ENCODE measurements at places on chromosomes 3 and 15.

DNA sequence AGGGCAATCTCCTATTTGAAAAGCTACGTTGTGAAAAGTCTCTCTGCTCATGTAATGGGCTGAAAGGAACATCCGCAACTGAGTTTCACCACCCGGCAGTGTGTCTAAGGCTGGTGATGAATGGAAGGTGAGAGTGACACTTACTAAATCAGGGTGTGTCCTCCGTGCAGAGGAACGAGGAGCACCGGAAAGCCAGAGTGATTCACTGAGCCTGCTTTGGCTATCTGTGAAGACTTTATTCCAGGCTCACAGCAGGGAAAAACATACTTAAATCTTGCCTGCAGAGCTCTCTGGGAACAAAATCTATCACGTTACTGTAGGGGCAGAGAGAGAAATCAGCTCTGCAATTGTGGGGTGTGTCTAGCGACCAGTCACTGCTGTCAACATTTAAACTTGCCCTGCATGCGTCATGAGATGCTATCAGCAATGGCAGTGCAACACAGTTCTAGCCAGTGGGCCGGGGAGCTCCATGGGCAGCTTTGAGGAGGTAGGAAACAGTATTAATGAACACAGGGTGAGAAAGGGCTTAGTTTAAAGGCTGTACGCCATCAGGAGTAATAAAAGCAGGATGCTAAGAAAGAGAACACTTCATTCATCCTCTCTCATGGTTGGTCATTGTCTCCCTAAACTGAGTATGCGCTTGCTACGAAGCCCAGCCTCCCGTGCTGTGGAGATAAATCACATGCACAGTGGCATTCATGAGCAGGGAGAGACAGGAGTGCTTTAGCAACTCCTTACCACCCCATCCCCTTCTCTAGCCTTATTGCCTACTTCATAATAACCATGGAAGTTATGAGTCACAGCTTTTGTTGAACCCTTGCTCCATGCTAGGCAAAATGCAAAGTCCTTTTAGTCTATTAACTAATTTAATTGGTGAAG, 542.7 kb upstream of the ADAMTS9 start:
- DNase-seq, result no peak

DNA sequence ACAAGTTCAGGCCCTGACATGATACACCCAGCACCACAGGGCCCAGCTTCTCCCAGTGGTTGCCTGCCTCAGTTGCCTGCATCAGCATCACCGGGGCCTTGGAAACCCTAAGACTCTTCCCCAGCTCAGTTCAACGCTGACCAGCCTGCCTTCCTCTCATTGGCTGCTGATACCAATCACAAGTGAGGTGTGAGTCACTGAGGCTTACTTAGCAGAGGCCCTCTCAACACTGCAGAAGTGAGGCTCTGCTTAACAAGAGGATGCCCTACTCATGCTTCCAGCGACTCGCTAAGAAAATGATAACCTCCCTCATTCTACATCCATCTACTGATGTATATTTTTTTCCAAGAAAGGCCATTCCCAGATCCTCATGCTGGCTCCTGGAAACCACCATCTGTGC, 151.9 kb downstream of the ADAMTS17 start:
- DNase-seq, result peak; percentile 4

GRCh38 chr15:23645371-23646164, 2.1 kb downstream of the MAGEL2 start:
- no peak for DNase-seq

GRCh38 chr15:77543159-77543882, 89.4 kb downstream of the LINGO1 start:
- DNase-seq, result peak; percentile 85

DNA sequence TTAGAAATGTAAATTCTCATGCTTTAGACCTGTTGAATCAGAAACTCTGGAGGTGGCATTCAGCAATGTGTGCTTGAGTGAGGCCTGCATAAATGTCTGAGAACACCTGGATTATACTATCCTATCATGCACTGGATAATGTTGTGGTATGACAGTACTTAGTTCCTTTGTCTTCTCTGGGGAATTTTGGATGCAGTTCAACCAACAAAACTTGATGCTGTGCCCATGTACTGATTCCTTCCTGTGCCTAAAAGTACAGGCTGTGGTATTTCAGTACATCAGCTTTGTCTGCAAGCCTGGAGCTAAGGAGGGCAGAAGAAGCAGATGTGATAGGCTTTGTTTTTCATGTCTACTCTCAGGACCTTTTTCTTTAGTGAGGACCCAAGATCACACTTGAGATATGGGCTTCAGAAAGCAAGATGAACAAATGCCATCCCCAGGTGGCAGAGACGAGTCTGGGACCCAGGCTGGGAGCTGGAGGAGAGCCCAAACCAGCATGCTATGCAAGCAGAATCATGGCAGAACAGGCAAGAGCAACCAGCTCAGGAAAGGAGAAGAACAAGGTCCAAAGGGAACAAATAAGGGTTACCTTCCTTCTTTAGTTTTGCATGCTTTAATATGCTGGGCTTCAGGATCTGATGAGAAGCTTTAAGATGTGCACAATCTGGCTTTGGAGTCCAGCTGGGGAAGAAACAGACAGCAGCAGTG, 124.7 kb downstream of the MYRIP start:
- DNase-seq, result no peak

- peak; percentile 78 for DNase-seq
Measured at GRCh38 chr3:12579905-12580304, 23.0 kb downstream of the MKRN2 start.

Measured in ELR (cell line).